Muscle of arm (tissue), 14 donors: ENCODE measurements at places on chromosomes 7 and 10. TPM values are rescaled to one million over a fixed set of nuclear protein-coding genes. Genes with fewer than 3 reads are reported as not detected.

GRCh38 chr7:135757719-135758411 lies 9.3 kb upstream of the FAM180A start:
- DNase-seq, result peak; percentile 27

DNA sequence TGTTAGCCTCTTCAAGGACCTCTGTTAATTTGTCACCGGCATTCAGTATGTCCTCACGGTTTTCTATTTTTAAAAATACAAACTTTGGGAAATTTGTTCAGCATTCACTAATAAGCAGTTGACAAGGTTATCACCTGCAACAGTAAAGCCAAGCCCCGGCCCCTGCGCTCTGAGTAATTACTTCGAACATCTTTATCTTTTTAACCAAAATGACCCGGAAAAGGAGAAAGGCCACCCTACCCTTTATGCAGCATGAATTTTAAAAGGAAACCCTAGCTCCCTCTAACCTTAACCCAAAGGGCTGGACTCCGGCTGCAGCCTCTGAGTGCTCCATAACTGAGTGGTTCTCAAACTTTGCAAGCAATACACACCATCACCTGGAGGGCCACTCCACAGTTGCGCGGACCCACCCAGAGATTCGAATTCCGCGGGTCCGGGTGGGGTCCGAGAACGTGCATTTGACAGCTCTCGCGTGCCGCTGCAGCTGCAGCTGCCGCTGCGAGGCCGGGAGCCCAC lies 940 bp downstream of the NSMCE4A start:
- no peak for DNase-seq

- DNase-seq, result no peak
Observed at GRCh38 chr7:135959646-135960363, 17.4 kb downstream of the MTPN start.

- DNase-seq, result no peak
Observed at GRCh38 chr10:1648648-1649047, 88.7 kb downstream of the ADARB2 start.

GRCh38 chr10:79298403-79299244 lies 48.6 kb upstream of the PPIF start:
- no peak for DNase-seq

DNA sequence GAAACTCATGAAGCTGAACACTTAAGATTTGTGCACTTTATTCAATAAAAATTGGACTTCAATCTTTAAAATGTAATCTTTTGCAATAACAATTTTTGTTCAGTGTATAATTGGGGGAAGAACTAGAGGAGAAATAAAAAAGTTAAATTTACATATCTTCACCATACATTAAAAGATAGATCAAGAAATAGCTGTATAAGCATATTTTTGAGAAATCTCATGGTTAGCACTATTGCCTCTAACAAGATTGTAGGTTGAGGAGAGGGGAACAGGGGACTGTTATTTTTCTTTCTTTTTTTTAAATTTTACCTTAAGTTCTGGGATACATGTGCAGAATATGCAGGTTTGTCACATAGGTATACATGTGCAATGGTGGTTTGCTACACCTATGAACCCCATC lies 5.3 kb downstream of the AMPH start:
- DNase-seq, result no peak

DNA sequence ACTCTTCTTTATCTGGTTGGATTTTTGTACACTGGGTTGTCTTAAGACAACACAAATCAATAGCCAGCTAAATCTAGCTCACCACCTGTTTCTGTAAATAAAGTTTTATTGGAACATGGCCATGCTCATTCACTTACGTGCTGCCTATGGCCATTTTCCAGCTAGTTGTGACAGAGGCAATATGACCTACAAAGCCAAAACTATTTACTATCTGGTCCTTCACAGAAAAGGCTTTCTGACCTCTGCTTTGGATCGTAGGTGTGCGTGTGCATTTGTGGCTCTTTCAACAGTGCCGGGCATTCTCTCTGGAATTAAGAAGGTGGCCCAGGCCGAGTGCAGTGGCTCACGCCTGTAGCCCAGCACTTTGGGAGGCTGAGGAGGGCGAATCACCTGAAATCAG lies 45.5 kb downstream of the NRAP start:
- no peak for DNase-seq

DNA sequence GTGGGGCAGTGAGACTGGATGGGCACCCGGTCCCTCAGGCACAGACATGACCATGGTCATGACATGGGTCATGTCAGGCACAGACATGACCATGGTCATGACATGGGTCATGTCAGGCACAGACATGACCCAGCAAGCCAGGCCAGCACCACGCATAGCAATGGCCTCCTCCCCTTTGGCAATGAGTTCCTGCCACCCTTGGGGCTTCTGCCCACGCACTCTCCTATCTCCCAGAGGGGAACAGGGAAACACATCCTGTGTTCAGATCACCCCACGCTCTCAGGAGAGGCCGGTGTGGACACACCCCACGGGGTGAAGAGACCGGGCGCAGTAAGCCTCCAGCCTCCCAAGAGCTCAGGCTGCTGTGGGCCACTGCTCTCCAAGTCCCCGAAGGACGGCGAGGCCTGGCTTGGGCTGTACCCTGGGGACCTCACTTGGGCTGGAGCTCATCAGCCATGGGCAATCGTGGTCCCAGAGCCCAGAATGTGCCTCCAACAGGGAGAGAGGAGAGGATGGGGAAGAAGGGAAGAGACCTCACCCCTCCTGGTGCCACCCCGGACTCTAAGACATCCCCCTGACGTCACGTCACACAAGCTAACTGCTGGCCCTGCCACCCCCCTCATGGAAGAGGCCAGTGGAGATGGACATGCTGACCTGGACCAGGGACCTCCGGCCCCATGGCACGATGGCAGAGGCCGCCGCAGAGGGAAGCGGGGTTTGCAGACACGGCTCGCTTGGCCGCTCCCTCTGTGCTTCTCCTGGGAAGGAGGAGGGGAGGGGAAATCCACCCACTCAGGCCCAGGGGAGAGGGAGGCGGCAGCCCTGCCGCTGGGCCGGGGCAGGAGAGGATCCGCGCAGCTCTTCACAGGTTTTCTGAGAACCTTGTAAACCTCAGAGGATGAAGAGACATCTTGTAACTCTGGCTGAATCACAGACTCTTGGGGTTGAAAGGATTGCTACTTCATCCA lies 269.6 kb downstream of the ELFN1 start:
- DNase-seq, result no peak

DNA sequence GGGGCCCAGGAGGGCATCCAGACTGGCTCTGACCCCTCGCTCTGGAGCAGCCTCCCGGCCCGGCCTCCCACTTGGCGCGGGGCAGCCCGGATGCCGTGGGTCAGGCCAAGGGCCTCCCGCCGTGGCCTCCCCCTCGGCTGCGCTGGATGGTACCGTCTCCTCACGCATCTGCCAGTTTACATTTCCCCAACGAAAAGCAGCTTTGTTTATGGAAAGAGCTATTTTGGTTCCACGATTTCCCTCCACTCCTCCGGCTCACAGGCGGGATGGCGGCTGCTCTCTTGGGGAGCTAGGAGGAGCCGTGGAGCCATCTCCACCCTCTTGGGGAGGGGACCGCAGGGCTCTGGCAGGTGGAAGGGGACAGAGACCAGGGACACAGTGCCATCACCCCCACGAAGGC lies 93.2 kb upstream of the MYL10 start:
- no peak for DNase-seq

- DNase-seq, result peak; percentile 48
Observed at GRCh38 chr10:17003151-17003550, 126.5 kb downstream of the CUBN start.

GRCh38 chr10:85925201-85925750 lies 441.3 kb downstream of the GRID1 start:
- no peak for DNase-seq

- DNase-seq, result no peak
Observed at GRCh38 chr10:32240471-32240870, 106.5 kb downstream of the EPC1 start.

- DNase-seq, result no peak
Observed at GRCh38 chr10:123563994-123564393, 102.2 kb upstream of the GPR26 start.

- DNase-seq, result no peak
Observed at GRCh38 chr10:4683838-4684237, 142.2 kb upstream of the AKR1E2 start.

GRCh38 chr7:8146106-8146787 lies 115.7 kb downstream of the ICA1 start:
- no peak for DNase-seq

GRCh38 chr7:74104702-74105101 lies 21.1 kb downstream of the LIMK1 start:
- no peak for DNase-seq

DNA sequence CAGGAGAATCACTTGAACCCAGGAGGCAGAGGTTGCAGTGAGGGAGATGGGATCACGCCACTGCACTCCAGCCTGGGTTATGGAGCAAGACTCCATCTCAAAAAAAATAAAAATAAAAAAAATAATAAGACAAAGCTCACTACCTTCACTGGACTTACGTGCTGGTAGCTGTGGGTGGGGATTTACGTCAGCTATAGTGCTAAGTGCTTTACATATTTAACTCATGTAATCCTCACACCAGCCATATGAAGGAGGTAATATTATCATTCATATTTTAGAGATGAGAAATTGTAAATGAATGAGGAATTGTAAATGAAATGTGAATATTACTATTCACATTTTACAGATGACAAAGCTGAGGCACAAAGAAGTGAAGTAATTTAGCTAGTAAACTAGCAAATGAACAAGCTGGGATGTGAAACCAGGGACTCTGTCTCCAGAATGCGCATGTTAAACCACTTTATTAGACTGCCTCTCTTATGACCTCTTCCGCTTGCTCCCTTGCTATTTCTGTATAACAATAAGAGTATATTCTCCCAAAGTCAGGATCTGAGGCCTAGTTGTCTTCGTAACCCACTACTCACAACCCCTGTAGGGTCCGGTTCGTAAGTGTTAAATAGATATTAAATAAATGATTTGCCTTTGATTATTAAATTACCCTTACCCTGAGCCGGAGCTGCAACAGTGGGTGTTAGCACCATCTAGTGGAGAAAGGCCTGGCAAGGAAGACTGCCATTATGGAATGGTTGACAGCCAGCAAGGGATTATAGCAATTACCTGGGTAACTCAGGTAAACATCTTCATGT lies 70.2 kb downstream of the HTR7 start:
- DNase-seq, result peak; percentile 23

- peak; percentile 55 for DNase-seq
Observed at GRCh38 chr7:99407872-99408378, 472 bp downstream of the PDAP1 start.

DNA sequence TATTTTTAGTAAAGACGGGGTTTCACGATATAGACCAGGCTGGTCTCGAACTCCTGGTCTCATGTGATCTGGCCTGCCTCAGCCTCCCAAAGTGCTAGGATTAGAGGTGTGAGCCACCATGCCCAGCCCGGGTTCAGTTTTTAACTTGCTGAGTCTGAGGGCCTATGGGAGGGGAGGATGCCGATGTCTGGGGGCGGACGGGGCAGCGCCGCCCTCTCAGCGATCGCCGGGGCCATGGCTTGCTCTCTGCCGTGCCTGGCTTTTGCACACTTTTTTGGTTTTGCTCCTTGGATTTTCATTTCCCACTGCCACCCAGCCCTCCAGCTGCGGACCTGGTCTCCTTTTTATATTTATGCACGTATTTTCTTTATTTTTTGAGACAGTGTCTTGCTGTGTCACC lies 15.2 kb upstream of the COL26A1 start:
- no peak for DNase-seq

- DNase-seq, result no peak
Observed at GRCh38 chr7:143965280-143965679, 10.6 kb downstream of the OR2F1 start.

DNA sequence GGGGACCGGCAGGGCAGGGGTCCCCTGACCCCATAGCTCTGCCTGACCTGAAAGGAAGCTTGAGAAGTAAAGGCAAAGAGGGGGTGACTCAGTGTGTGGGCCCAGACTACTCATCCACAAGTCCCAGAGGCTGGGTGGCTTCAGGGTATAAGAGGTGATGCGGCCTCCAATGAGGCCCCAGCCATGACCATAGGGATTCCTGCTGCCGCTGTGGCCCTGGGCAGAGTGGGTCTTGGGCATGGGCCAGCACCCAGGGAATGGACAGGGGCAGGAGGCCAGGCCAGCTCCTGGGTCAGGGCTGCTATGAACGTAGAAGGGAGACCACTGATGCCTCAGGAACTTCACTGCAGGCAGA lies 64.4 kb upstream of the EBF3 start:
- DNase-seq, result no peak

DNA sequence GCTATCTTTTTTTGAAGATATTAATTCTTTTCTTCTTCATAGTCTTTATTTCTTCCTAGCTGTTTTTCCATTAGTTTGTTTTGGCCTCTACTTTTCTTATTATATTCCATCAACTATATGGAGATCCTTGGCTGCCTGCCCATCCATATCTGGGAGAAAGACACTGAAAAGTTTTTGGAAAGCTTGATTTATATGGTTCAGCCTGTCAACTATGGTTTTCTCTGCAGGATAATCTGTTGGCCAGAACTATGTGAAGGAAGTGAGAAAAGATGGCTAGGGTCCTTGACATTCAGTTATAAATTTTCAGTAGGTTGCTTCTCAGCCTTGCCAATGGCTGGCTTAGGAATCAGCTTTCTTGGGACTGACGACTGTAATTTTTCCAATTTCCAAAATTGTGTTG lies 10.0 kb upstream of the CDK14 start:
- peak; percentile 10 for DNase-seq

DNA sequence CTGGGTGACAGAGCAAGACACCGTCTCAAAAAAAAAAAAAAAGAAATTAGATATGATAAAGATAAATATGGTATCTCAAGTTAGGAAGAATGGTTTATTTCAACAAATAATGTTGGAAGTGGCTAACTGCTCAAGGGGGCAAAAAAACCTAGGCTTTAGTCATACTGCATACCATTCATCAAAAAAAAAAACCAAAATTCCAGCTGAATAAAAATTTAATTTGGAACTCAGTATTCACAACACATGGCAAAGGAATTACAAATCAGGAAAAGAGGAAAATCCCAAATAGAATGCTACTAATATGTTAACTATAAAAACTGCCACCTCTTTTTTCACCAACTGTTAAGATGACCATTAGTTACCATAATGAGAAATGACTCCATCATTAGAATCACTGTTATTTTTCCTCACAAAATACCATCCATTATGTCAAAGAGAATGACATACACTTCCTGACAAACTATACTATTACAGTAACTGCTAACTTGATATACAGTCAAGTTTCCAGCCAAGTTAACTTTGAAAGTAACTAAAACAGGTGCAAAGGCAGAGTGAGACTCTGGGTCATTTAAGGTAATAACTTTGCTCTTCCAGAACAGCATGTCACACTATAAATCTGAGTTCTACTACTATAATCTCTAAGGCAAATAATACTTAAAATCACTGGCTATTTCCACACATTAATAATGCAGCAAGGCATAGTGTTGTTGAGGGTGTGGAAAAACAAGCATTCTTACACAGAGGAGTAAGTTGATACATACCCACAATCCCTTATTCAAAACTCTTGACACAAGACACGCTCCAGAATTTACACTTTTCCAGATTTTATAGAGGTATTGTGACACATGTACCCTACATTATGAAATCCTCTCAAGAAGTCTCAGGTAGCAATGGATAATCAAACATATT lies 10.2 kb downstream of the KBTBD2 start:
- no peak for DNase-seq

- no peak for DNase-seq
Observed at GRCh38 chr7:55533050-55533728, 39.1 kb downstream of the VOPP1 start.

The MSS51 gene
- 82.3 TPM for polyA plus RNA-seq

The KCP gene
- polyA plus RNA-seq, result 1.1 TPM

The CTTNBP2 gene
- polyA plus RNA-seq, result 1.7 TPM

The CH25H gene
- polyA plus RNA-seq, result 0.80 TPM

The PON1 gene
- 0.53 TPM for polyA plus RNA-seq

The IQCE gene
- not detected for polyA plus RNA-seq

The DMTF1 gene
- polyA plus RNA-seq, result 157 TPM

The LLCFC1 gene
- not detected for polyA plus RNA-seq

The POU6F2 gene
- polyA plus RNA-seq, result not detected

The CPEB3 gene
- polyA plus RNA-seq, result 6.4 TPM

The ITPRID1 gene
- polyA plus RNA-seq, result 0.82 TPM

The LIPF gene
- polyA plus RNA-seq, result not detected

The NXPH1 gene
- not detected for polyA plus RNA-seq
